ENCODE measurements at places on chromosomes 2 and 18.
A peak's percentile ranks its signal among the peaks of the same experiment; 100 is the strongest.

- DNase-seq = no peak
Observed at GRCh38 chr2:7013471-7014160, 96.4 kb downstream of the RNF144A start.

GRCh38 chr18:22210311-22210754, 40.9 kb downstream of the GATA6 start:
- DNase-seq = no peak

DNA sequence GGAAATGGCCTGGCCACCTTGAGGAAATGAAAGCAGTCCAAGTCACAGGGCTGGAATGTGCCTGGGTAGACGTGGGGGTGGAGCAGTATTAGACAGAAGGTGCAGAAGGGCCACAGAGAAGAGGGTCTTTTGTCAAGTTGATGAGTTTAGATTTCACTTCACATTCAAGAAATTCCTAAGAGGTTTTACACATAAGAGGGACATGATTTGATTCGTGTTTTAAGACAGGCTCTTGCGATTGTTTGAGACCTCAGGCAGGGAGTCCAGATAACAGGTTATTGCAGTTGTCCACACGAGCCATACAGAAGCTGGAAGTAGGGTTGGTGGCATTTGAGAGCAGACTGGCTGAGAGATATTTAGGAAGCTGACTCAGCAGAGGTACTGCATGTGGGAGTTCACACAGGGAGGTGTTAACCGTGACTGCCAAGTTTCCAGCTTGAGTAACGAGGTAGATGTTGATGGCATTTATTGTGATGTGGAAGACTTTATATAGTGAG, 64.6 kb downstream of the NEB start:
- no peak for DNase-seq

DNA sequence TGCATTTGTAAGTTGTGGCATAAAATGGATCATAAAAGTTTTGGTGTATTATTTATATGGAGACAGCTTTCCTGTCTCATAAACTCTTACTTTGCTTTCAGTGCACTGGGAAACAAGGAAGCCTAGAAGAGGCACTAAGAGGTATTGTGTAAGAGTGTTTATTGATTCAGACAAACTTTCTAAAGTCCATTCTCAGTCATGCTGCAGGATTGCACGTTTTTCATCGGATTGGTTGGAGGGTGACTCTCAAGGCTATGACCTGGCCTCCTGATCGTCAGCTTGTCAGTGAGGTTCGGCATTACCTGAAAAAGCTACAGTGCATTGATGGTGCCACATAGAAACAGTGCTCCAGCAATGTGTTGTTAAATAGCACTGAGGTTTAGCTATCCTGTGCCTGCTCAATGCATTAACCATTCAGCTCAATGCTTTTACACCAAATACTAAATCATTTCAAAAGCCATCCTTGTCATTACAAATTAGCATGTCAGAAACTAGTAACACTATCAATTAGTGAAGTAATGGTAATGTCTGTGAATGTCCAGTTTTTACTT, 545.5 kb downstream of the CBLN2 start:
- DNase-seq = no peak

- DNase-seq = no peak
Observed at GRCh38 chr2:209476367-209477208, 52.7 kb downstream of the MAP2 start.

GRCh38 chr2:112985090-112985489, 7.3 kb downstream of the IL36G start:
- no peak for DNase-seq

GRCh38 chr2:213129311-213129710, 22.1 kb downstream of the IKZF2 start:
- DNase-seq = no peak

- no peak for DNase-seq
Observed at GRCh38 chr2:237261327-237261726, 152.6 kb downstream of the COL6A3 start.

- DNase-seq = no peak
Observed at GRCh38 chr2:150607390-150607811, 119.9 kb upstream of the RND3 start.

- no peak for DNase-seq
Observed at GRCh38 chr2:20196657-20197161, 28.2 kb downstream of the SDC1 start.

GRCh38 chr2:12871694-12872315, 155.1 kb downstream of the TRIB2 start:
- no peak for DNase-seq

DNA sequence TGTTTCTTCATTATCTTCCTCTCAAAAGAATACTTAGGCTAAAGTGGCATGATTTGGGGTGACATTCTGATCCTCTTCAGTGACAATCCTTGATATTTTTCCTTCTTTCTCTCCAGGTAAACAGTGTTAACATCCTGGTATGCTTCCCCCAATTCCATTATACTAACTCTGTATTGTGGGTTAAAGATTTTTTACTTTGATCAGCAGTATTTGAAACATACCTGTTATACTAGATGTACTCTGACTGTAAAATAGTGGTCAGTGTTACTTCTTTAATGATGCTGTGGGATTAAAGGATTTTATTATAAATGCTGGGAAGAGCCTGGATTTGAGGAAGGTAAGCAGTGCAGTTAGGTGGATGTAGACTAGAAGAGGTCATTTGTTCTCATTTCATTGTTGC, 48.8 kb downstream of the MSH2 start:
- DNase-seq = no peak

- DNase-seq = no peak
Observed at GRCh38 chr2:68441994-68442322, 25.1 kb downstream of the FBXO48 start.

- no peak for DNase-seq
Observed at GRCh38 chr2:43018179-43019024, 208.0 kb downstream of the ZFP36L2 start.

DNA sequence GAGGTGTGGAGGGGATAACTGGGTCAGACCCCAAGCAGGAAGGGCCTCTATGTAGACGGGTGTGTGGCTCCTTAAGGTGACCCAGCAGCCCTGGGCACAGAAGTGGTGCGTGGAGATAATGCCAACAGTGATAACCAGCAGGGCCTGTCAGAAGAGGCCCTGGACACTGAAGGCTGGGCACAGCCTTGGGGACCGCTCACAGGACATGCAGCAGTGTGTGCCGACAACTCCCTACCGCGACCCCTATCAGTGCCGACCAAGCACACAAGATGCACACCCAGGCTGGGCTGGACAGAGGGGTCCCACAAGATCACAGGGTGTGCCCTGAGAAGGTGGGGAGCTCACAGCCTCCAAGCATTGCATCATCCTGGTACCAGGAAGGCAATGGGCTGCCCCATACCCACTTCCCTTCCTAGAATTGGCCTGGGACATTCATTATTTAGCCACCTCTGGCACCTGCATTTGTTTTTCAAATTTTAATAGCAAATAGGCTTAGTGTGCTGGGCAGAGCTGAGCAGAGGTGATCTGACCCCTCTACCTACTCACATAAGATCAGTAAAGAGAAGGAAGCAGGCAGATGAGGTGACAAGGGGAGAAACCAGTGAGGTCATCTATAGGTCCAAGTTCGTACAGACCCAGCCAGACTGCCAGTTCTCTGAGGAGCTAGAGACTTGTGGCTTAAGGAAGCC, 55.2 kb downstream of the BCL11A start:
- DNase-seq = no peak

DNA sequence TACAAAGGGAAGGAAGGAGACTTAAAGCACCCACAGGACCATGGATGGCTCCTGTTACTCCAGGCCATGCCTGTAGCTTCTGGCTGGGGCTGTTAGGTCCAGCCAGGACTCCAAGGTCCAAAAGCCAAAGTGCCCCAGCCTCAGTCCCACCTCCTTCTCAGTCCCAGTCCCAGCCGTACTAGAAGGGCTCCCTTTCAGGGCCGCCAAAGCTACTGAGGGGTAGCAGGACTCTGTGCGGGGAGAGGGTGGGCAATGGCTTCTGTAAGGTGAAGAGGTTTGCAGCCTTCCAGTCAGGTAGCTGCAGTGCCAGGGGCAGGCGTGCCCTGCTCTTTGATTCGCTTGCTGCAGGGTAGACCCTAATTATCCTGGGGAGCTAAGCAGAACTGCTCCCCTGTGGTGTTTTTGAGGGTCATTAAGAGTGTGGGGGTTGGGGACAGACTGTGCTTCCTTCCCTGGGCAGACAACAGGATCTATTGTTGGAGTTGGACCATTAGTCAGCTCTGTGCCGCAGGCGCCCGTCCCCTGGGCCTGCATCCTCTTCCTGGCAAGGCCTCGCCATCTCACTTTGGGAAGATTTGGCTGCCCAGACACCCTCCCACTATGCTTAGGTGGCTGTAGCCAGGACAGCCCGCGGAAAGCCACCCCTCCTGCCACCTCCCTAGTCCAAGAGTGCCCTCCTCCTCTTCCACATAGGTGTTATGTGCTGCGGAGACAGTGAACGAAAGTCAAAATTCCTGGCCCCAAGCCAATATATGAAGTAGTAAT, 118.8 kb downstream of the ZBTB7C start:
- DNase-seq = no peak

GRCh38 chr2:208134928-208135586, 5.4 kb upstream of the CRYGC start:
- DNase-seq = no peak

- DNase-seq = no peak
Observed at GRCh38 chr2:65437392-65438135, 5.2 kb upstream of the SPRED2 start.

- DNase-seq = no peak
Observed at GRCh38 chr2:203394519-203395227, 66.5 kb downstream of the ABI2 start.

DNA sequence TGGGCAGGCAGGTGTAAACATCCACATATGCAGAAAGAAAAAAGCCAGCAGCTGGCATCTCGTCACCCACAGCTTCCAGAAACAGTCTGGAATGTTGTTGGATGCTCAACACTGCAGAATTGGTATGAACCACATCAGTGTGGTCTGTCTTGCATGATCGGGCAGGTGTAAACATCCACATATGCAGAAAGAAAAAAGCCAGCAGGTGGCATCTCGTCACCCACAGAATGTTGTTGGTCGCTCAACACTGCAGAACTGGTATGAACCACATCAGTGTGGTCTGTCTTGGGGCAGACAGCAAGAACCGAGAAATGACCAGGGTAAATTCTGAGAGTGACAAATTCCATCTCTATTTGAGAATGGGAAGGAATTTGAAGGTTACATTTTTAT, 39.6 kb downstream of the DOCK10 start:
- DNase-seq = no peak

DNA sequence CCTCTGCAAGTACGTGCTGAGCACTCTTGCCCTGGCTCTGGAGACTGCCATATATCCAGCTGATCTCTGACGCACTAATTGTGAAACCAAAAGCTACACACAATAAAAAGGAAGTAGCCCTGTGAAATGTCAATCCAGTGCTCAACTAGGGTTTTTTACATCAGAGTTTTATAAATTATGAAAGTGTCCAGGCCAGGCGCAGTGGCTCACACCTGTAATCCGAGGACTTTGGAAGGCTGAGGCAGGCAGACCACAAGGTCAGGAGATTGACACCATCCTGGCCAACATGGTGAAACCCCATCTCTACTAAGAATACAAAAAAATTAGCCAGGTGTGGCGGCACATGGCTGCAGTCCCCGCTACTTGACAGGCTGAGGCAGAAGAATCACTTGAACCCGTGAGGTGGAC, 24.5 kb upstream of the PEX13 start:
- DNase-seq = peak; percentile 10

DNA sequence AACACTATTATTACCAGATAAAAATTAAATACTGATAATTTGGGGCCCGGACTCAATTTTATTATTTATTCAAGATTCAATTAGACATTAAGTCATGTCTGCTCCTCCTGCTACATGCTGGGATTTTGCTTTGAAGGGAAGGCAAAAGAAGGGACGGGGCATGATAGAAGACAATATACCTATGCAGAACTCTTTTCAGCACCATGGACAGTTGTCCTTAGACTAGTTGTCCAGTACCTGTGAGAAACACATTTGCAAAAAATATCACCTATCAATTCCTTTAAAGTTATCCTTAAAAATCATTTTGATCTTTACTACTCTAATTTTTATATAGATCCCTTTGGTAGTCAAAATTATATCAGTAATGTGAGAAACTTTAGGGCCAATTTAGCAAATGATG, 100.2 kb upstream of the SULT1C3 start:
- no peak for DNase-seq

DNA sequence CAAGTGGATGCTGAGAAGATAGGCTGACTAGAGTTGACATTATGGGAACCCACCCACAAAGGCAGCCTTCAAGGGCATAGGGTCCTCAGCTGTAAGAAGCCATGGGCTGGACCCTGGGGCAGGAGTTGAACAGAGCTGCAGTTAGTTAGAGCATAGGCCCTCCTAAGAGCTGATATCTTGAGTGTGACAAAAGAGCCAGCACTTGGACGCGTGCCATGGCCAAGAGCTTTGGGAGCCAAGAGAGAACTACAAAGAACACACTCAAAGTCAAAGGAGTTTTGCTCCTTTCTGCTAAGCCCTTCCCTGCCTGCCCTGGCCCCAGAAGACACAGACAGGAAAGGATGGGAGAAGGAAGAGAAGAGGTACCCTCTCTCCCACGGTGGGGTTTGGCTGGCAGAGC, 29.9 kb upstream of the AGAP1 start:
- DNase-seq = no peak

DNA sequence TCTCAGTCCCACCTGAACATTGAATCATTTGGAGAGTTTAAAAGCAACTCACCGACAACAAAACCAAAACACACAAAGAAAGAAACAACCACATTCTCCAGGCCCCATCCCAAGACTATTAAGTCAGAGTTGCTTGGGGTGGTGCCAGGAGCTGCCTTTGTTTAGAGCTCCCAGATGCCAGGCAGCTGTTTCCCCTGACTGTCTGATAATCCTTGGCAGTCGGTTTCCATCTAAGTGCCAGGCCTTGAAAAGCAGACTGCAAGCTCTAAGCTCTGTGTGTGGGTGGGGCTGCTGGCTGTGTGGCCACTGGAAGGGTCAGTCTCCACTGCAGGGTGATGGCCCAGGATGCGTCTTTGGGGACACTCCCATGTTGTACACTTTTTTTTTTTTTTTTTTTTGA, 255.3 kb upstream of the AGAP1 start:
- no peak for DNase-seq

DNA sequence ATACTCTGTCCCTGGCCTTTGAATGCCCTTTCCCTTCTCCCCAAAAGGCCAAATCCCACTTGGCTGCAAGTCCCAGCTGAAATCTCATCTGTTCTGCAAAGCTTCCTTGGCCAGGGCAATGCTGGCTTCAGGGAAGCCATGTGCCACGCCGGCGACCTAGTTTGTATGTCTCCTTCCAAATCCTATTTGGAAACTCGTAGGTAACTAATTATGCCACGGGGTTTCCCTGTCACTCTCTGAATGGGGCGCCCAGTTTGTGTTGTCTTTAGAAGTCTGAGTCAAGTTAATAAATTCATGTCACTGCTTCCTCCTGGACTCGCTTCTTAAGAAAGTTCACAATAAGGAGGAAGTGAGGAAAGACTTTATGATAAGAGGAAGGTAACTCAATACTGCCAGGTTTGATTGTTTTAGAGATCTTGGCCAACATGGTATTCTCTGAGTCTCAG, 19.1 kb downstream of the FHL2 start:
- no peak for DNase-seq

- DNase-seq = no peak
Observed at GRCh38 chr18:78813156-78813555, 166.5 kb upstream of the SALL3 start.
